ENCODE measurements at places on chromosomes 1 and 21.
A peak's percentile ranks its signal among the peaks of the same experiment; 100 is the strongest.

DNA sequence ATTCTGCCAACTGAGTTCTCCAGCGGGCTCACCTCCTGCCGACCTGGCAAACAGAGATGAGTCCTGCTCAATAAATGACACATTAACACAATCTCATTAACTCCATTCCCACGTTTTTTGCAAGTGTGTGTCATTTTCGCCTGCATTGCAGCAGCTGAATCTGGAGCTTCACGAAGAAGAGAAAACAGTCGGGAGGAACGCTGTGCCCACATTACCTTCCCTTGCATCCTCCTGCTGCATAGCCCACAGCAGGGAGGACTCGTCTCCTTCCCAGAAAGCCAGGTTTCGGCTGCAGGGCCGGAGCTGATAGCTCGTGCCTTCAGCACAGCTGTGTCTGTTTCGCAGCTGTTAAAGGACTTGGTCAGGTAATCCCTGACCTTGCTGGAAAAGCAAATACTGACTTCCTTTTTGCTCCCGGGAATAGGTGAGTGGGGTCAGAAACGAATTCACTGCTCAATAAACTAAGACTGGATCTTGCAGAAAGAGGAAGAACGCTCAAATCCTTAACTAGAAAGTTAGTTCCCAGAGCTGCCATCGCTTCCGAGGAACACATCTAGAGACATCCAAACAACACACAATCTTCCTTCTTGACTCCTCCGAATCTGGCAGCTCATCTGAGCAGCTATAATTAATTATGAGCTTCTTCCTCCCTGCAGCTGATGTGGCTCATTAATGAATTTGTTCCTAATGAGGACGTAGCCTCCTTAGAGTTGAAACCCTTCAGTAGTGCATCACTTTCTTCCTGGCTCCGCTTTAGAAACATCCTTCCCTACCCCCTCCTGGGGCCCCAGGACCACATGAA, 33.0 kb downstream of the KANK4 start:
- no peak for DNase-seq

- DNase-seq: no peak
Observed at GRCh38 chr21:15763359-15763758, 33.6 kb downstream of the USP25 start.

- no peak for DNase-seq
Observed at GRCh38 chr1:216366979-216367378, 56.3 kb downstream of the USH2A start.

DNA sequence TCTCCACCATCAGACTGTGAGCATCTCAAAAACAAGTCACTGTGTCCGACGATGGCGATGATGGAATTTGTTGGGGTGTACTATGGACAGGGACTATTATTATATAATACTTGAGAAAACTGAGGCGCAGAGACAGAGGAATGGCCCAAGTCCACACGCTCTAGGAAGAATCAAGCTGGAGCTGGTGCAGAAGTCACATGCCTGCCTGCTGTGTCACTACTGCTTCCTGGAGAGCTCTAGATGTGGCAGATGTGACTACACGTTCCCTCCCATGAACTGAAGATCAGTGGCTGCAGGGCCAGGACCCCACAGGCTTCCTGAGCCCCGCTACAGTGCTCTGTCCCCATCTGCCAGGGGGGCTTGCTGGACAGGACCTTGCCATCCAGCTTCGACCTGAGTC, 56.9 kb downstream of the TRABD2B start:
- no peak for DNase-seq

DNA sequence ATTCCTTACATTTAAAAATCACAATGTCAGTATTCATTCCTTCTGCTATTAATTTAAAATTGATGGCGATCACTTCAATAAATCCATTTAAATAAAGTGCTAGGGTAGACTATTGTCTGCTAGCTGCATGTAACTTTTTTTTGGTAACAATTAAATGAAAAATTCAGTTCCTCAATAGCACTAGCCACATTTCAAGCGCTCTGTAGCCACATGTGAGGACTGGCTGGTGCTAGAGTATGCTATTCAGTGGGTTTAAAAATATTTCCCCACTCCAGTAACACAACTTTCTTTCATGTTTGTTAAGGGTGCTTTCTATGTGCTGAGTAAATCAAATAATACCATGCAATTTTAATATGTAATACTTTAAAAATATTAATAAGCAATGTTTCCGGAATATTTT, 108.2 kb downstream of the LTN1 start:
- no peak for DNase-seq

- no peak for DNase-seq
Observed at GRCh38 chr1:57265104-57265503, 158.8 kb downstream of the DAB1 start.

GRCh38 chr1:203088441-203088840, 2.6 kb upstream of the MYOG start:
- no peak for DNase-seq

GRCh38 chr1:228084325-228084724, 1.8 kb downstream of the ARF1 start:
- no peak for DNase-seq

DNA sequence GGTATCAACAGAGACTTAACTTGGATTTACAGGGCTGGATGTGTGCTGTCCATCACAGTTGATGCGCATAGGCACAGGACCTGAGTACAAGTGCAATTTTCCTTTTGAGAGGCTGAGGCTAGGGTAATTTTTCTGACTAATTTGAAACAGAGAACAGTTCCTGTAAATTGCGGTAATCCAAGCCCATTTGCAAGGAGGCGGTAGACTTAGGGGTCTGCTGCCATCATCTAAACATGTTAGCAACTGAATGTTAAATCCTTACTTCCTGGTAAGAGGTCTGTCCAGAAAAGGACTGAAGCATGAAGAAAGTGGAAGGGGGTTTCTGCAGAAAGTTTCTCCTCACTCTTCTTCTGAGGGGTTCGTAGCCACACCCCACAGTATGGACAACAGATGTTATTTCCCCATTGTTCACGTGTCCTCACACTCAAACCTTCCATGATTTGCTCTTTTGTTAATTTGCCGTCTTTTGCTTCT, 23.7 kb upstream of the C1orf198 start:
- DNase-seq: no peak

DNA sequence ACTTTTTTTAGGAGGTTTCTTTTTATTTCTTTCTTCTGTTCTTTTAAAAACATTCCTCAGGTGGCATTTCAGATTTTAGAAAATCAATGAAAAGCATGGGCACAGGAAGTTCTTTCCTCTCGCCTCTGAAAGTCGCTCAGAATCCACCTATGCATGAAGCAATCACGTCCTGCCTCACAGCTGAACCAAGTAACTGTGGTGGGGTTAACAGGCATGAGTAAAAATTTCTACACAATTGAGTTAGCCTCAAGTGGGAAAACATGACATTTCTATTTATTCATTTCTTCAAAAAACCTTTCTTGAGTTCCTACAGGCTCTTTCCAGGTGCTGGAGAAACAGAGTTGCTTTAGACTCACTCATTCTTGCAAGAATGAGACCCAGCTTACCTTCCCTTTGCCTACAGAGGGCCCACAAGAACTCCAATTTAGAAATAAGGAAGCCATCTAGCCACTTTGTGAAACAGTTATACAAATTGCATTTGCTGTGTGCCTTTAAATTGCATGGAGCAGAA, 508.9 kb upstream of the PKN2 start:
- no peak for DNase-seq

DNA sequence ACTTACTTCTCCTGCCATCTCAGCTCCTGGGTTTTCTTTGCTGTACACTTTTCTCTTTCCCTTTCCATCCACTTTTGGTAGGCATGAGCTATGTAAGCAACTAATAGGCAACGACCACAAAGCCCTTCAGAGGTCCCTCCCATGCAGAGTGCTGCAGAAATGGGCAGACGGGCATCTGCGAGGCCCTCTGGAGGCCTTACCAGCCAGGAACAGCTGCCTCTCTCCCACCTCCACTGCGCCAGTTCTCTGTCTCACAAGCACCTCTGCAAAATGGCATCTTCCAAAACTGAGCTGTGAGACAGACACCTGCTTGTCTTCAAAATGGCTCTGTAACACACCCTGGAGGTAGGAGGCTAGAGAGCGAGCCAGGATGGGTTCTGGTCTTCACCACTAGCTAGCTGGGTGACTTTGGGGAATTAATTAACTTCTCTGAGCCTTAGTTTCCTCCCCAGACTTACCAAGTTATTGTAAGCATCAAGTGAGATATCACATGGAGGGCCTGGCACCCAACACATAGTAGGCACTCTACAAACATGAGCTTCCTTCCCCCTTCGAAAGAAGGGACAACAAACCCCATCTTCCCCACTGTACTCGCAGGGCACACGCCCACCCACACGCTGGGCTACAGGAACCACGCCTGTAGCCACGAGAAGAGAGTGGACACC, 62.0 kb downstream of the BCAR3 start:
- no peak for DNase-seq

DNA sequence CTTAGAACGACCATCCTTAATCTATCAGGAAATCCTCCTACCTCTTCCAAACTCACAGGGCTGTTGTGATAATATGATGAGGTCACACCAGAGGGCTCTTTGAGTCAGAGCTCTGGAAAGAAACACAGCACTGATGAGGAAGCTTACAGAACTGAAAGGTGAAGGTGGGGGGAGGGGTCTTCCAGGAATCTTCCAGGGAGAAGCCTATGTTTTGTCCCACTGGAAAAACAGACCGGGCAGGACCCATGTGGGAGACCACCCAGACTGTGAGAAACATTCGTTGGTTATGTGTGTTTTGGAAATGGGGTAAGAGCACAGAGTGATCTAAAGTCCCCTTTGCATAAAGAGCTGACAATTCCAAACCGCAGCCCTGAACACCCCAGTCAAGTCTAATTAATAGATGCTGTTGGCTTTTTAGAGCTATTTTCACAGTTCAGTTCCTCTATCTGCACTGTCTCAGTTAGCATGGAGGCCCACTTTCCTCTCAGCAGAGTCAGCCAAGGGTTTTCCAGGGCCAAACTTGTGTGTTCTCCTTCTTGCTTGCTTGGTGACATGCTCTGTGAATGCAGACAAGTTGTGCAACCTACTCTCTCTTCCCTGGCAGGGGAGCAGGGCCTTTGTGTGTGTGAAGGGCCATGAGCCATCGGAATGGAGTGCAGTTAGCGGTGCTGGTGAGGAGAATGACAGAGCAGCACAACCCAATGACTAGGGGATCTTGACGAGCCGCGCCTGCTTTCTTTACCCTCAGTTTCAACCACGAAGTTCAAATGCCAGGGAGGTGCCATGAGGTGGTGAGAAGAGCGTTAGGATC, 12.3 kb downstream of the PHLDA3 start:
- DNase-seq: no peak

DNA sequence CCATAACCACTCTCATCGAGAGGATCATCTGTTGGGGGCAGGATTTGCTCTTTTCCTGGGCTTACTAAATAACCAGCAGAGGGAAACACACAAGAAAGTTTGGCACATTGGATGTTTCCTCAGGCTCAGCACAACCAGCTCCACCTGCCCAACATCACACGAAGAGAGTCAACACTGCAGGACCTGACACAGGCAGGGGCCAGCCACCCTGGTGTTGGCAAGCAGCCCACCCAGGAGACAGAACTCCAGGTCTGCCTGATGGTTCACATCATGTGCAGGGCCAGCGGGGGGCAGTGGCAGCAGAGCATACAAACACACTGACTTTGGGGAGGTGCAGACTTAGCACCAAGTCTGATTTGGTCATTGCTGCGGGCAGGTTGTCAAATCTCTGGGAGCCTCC, 182.3 kb upstream of the GALNT2 start:
- DNase-seq: peak; percentile 37

DNA sequence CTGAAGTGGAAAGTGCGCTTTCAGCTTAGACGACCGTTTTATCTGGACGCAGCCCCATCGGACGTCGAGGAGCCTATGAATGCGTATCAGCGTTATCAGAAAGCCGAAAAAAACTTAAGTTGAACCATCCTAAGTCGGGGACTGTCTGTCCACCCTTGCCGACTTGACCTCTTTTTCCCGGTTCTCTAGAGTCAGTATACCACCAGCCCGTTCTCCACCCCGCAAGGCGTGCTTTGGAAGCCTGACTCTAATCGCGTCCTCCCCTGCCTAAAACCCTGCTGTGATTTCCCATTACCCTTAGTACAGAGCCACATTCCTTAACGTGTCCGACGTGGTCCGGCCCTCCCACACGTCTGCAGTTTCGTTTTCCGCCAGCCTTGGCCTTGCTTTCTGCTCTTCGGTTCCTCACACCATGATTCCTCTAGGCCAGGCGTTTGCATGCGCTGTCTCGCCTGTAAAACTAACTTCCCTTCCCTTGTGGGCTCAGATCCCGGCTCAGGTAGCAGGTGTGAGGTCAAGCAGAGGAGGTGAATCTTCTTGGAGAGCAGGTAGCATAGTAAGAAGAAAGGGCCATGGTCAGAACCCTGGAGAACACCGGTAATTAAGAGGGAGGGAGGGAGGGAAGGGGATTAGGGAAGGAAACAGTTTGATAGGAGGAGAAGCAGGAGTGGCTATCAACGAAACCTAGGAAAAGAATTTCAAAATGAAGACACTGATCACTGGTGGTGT, 865 bp downstream of the ADPRS start:
- no peak for DNase-seq

GRCh38 chr1:151008244-151009205, at the start of gene PRUNE1:
TSS of gene PRUNE1 (plus strand) at chr1:151008449. CDS start at chr1:151008633, 184 bp downstream.
- peak; percentile 91 for DNase-seq

GRCh38 chr1:24351247-24351646, 32.1 kb downstream of the GRHL3 start:
- no peak for DNase-seq

- DNase-seq: no peak
Observed at GRCh38 chr21:26433386-26433785, 139.7 kb downstream of the CYYR1 start.

DNA sequence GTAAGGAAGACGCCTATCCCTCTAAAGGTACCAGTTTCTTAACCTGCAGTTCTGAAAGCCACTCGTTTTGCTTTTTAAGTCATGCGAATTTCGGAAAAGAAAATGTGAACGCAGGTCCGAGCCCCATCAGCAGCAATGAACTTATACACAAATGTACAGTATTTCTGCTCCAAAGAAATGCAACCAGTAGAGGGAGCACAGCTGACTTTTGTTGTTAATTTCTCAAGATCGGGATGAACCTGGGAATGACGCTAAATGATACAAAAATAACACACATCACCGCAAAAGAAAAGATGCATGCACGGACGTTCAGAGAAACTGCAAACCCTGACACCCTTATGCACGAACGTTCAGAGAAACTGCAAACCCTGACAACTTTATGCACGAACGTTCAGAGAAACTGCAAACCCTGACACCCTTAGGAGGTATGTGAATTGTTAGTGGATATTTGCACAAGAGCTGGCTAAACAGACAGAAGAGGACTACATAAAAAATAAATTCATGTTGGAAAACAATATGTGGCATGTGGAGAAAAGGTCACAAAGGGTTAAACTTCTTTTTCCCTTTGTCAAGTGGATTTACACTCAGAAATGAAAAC, 3.5 kb upstream of the TIAM1 start:
- no peak for DNase-seq

GRCh38 chr1:216596281-216596862, 126.9 kb downstream of the ESRRG start:
- DNase-seq: no peak

GRCh38 chr1:116972674-116973030, 28.9 kb upstream of the CD101 start:
- no peak for DNase-seq

GRCh38 chr21:34514576-34515115, 2.6 kb upstream of the KCNE1 start:
- DNase-seq: no peak

GRCh38 chr1:236491469-236492136, 32.2 kb upstream of the LGALS8 start:
- DNase-seq: no peak

- DNase-seq: peak; percentile 55
Observed at GRCh38 chr1:110524311-110525248, 5.6 kb upstream of the KCNA10 start.

All from mesothelial cell of epicardium (in vitro differentiated cells).